ENCODE measurements at places on chromosomes 6 and 20. TPM values are rescaled to one million over a fixed set of nuclear protein-coding genes. Genes with fewer than 3 reads are reported as not detected.

GRCh38 chr6:134719911-134720310 is 230.0 kb downstream of the ALDH8A1 start:
- no peak for DNase-seq
- peak overlapping the region; percentile 52 for H3K27ac ChIP-seq
- H3K4me1 ChIP-seq, result peaks cover 49% of the 10 kb centered on the region
- no peaks in the 10 kb centered on the region for H3K27me3 ChIP-seq

DNA sequence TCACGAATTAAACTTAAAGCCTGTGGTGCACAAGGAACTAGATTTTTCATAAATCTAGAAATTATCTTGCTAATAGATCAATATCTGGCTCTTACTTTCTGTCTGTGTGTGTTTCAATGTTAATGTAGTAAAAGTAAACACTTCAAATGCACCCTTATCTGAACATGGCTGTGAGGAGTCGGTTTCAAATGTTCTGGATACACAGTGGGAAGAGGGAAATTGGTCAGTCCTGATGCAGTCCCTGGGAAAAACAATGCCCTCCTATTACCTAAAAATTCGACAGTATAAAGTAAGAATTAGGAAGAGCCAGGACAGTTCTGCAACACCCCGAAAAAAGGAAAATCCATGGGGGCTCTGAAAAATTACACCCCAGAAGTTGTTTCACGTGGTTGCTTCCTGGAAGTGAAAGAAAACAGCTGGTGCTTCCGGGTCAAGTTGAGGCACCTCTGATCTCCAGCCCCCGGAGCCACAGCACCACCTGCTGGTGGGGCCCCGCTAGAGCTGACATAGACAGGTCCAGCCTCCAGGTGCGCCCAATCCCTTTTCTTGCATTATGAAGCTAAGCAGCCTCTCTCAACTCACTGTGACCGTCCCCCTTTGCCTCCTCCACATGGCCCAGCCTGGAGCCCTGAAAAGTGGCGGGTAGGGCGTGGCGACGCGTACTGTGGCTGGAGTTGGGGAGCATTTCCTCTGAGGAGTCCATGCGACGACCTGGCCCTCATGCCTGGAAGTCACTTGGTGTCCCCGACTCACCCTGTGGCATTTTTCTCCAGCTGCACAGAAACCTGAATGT is 8.3 kb downstream of the SEMG2 start:
- H3K27me3 ChIP-seq, result peaks cover 61% of the 10 kb centered on the region
- no peaks in the 10 kb centered on the region for H3K4me1 ChIP-seq
- no peak overlapping the region for H3K4me3 ChIP-seq
- no peaks in the 10 kb centered on the region for H3K36me3 ChIP-seq
- H3K27ac ChIP-seq, result no peak overlapping the region

- no peak overlapping the region for H3K27ac ChIP-seq
- DNase-seq, result no peak
- no peak overlapping the region for H3K4me3 ChIP-seq
- no peaks in the 10 kb centered on the region for H3K36me3 ChIP-seq
Observed at GRCh38 chr20:751761-752160, 16.5 kb downstream of the SLC52A3 start.

DNA sequence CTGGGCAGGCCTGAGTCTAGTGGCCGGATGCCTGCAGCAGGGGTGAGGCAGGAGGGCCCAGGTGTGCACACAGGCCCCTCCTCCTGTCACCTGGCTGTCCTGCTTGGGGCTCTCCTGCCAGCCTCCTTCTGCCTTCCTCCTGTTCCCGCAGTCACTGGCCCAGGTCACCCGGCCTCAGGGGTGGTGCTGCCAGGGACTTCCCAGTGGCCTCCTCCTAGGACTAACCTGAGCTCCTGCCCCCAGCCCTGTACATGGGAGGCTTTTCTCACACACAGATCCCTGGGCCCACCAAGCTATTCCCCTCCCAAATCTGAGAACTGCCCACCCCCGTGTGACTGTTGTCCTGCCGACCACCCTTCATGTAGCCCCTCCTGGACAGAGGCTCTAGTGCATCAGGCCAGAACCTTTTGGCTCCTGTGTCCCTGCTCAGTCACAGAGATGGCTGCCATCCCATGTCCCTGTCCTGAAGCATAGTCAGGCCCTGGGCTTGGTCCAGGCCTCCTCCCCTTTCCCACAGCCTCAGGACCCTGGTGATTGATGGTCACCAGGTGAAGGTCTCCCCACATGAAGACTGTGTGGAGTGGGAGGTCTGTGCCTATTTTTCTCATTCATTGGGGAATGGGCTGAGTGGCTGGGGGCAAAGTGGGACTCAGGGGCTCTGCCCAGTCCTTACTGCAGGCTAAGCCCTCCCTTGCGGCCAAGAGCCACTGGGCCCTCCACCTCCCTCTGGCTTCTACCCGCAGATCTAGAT is 1.1 kb upstream of the ULBP1 start:
- peak overlapping the region; percentile 98 for H3K27ac ChIP-seq
- peak; percentile 57 for DNase-seq
- H3K4me1 ChIP-seq, result peaks cover 16% of the 10 kb centered on the region

- H3K4me1 ChIP-seq, result peaks cover 24% of the 10 kb centered on the region
- no peak overlapping the region for H3K27ac ChIP-seq
- no peaks in the 10 kb centered on the region for H3K27me3 ChIP-seq
- no peak overlapping the region for H3K4me3 ChIP-seq
- no peaks in the 10 kb centered on the region for H3K36me3 ChIP-seq
- no peak for DNase-seq
Observed at GRCh38 chr6:21151530-21151929, 442.0 kb upstream of the SOX4 start.

GRCh38 chr6:132669690-132670291 is 10.8 kb upstream of the TAAR1 start:
- H3K27me3 ChIP-seq, result no peaks in the 10 kb centered on the region
- no peaks in the 10 kb centered on the region for H3K36me3 ChIP-seq
- no peak overlapping the region for H3K4me3 ChIP-seq
- no peak for DNase-seq
- peaks cover 4% of the 10 kb centered on the region for H3K4me1 ChIP-seq

DNA sequence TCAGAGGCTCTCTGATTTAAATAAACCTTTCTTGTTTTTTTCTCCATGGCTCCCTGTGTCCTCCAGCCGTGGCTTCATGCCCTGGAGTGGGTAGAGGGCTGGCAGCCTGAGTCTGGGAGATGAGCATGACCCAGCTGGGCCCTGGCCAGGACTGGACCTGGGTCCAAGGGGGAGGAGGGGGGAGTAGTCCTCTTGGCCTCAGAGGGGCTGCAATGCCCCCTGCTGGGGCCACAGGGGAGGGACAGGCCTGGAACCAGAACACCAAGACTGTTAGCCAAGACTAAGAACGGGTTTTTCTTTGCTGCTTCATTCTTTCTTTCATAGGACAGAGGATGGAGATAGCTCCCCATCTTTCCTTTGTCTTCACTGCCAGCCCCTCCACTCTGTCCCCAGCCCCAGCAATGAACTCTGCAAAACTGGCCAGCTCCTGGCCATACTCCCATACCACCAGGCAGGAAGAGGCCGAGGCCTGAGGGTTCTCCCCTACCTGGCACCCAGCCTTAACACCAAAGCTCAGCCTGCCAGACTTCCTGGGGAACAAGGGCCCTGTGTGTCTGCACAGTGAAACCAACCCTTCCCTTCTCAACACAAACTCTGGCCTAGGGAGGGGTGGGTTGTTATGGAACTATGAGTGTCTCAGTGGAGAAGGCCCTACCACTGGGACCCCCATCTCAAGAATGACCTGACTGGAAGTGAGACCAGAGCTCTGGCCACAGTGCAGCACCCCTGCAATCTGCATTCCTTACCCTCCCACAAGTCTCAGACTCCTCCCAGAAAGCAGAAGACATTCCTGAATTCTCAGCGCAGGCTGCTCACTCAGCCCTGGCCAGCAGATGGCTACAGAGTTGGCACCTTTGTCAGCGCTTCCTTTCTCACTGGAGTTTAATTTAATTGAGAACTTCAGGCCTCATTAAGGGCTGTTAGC is 11.0 kb downstream of the SLC29A1 start:
- H3K4me3 ChIP-seq, result peak overlapping the region; percentile 41
- no peaks in the 10 kb centered on the region for H3K36me3 ChIP-seq
- H3K4me1 ChIP-seq, result peaks cover 38% of the 10 kb centered on the region
- H3K27me3 ChIP-seq, result no peaks in the 10 kb centered on the region

- DNase-seq, result no peak
- no peak overlapping the region for H3K4me3 ChIP-seq
- H3K36me3 ChIP-seq, result peaks cover 12% of the 10 kb centered on the region
- H3K4me1 ChIP-seq, result no peaks in the 10 kb centered on the region
Observed at GRCh38 chr6:149701714-149702113, 16.2 kb downstream of the LATS1 start.

The LAMA2 gene
- 0.76 TPM for total RNA-seq

- no peaks in the 10 kb centered on the region for H3K27me3 ChIP-seq
- peaks cover 19% of the 10 kb centered on the region for H3K36me3 ChIP-seq
Observed at GRCh38 chr6:130027948-130028347, 9.6 kb downstream of the L3MBTL3 start.

Measured in type B pancreatic cell (in vitro differentiated cells).